ENCODE measurements at places on chromosomes 3 and 15.
A peak's percentile ranks its signal among the peaks of the same experiment; 100 is the strongest.

DNA sequence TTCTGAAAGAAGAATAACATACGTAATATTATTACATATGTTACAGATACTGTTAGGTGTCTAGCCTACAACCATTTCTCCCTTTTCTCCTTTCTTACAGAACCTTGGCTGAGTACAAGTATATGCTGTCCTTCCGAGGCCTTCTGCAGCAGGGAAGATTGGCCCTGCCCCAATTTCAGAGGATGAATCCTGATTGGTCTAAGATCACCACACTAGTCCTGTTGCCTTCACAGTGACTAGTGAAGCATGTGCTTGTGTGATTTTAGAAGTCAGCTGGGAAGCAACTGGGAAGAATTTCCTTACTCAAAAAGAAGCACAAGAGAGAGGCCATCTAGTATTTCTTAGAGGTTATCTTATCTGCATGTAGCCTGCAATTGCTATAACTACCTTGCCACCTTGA, 30.6 kb upstream of the MECOM start:
- no peak for DNase-seq

- DNase-seq, result no peak
These were observed 51.1 kb downstream of the SERP1 start for GRCh38 chr3:150495149-150495548.

DNA sequence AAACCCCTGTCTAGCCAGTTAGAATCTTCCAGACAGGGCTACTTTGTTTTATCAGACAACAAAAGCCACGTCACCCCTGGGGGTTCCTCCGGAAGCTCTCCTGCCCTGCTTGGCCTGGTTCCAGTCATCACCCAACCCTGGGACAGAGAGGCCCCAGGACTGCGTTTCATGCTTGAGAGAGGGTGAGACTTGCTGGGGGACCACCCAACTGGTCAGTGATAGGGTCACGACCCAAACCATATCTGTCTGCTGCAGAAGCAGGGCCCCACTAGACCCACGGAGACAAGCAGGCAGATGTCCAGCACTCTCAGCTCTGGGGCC, 1.2 kb downstream of the NT5DC2 start:
- peak; percentile 14 for DNase-seq

DNA sequence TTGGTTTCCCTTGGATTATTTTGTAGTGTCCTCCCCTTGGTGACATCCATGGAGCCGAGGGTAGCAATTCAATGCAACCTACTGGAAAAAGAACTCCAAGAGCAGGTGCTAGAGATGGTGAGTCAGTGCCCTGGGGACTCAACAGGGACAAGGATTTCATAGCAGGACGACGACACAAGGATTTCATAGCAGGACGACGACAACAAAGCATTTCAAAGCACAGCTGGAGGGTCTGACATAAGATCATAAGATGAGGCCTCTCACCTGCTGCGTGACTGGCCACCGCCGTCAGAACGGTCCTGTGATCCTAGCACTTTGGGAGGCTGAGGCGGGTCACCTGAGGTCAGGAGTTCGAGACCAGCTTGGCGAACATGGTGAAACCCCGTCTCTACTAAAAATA, 22.5 kb downstream of the NRROS start:
- DNase-seq, result no peak

- no peak for DNase-seq
These were observed at the start of gene LIPC for GRCh38 chr15:58431221-58432149. Gene LIPC, plus strand, starts transcription at chr15:58431991. Its CDS starts 42 bp downstream, at chr15:58432033.

DNA sequence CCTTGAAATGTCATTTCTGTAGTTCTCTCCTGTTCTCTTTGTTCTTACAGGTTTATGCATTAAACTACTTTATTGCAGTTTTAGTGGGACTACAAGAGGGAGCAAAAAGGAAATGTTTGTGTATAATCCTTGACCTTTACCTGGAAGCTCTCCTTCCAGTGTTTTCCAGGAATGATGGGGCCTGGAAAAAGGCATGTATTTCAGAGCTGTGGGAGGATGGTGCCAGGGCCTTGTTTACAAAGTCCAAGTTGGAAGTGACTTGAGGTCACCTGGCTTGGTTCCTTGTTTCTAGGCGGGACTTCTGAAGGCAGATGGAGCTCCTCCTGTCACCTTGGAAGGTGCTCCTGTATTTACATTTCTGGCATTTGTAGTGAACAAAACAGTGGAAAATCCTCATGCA, 15.1 kb downstream of the ACVR2B start:
- DNase-seq, result no peak

DNA sequence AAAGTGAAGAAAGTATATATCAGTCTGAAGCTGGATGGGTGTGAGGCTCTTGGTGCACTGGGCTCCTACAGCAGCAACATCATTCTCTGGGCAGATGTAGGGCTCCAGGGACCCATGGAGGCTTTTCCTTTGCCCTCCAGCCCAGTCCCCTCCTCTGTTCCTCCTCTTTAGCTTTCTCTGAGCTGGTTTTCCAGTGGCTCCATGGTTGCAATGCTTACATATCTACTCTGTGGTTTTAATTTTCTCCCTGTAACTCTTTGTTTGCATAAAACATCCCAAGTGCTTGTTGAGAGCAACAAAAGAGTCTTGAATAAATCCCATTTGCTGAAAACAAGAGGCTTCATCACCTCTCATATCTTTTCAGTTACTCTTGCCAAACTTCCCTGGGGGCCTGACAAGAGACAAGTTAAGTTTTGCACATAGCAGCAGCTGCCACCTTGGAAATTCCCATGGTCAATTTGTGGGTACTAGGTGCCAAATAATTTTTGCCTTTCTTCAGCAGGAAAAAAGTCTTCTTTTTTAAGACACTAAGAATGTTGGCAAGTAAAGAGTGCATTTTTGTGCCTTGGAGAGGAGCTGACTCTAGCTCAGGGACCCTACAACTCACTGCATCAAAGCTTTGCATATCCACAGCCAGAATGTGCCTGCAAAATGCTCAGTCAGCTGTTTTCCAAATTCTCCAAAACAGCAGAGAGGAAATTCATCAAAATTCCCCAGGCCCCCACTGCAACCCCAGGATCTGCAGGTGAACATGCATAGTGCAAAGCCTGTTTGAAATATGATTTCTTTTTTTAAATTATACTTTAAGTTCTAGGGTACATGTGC, 41.9 kb downstream of the COLQ start:
- DNase-seq, result no peak

DNA sequence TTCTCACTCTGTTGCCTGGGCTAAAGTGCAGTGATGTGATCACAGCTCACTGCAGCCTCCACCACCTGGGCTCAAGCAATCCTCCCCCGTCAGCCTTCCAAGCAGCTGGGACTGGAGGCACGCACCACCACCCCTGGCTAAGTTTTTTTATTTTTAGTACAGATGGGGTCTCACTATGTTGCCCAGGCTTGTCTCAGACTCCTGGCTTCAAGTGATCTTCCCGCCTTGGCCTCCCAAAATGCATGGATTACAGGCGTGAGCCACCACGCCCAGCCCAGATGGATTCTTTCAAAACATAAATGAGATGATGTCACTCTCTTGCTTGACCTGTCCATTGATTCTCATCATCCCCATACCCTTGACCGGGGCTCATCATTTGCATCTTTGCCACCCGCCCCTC, 72.6 kb upstream of the SLC6A6 start:
- no peak for DNase-seq

DNA sequence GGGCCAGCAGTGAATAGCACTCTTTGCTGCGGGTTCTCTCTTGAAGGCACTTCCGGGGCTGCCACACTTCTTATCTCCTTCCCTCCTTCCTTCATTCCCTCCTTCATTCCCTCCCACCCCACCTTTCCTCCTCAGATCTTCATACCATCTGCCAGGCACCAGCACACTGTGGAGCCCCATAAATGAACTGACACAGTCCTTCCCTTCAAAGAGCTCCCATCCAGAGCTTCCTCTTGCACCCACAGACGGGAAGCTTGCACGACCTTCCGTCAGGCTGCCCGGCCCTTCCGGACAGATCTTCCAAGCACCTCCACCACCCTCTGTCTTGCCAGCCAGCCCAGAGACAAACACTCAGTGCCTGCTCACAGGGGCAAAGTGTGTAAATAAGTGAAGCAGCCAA, 65.4 kb upstream of the HERC1 start:
- DNase-seq, result no peak

DNA sequence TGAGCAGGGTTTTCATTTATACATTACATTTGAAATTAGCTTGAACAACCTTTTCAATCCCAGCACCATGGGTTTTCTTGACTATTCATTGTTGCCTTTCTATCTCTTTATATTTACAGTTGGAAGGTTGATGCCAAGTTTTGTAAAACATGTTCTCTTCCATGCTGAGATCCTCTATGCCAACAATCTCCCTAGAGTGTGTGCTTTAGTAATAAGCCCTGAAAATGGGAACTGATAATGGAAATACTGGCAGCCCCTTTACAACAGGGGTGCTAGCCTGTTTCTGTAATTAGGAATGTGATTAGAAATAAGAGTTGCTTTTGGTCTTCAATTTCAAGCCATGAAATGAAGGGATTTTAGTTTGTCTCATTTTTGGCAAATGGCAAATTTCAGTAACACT, 239.9 kb upstream of the NAALADL2 start:
- no peak for DNase-seq

DNA sequence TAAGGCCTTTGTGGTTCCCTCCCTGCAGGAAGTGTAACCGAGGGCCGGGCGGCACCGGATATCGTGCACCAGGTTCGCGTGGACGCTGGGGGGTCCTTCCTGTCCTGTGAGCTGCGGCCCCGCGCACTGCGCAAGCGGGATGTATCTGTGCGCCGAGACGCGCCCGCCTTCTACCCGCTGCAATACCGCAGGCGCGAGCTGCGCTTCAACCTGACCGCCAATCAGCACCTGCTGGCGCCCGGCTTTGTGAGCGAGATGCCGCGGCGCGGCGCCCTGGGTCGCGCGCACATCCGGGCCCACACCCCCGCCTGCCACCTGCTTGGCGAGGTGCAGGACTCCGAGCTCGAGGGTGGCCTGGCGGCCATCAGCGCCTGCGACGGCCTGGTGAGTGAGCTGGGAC, 35.9 kb downstream of the SAXO2 start:
- no peak for DNase-seq

DNA sequence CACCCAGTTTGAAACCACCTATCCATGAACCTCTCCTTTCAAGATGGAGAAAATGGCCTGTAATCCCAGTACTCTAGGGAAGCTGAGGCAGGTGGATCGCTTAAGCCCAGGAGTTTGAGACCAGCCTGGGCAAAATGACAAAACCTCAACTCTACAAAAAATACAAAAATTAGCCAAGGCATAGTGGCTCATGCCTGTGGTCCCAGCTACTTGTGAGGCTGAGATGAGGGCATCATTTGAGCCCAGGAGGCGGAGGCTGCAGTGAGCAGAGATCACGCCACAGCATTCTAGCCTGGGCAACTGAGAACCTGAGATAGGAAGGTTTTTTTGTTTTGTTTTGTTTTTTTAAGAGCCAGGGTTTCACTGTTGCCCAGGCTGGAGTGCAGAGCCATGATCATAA, 5.4 kb downstream of the TKT start:
- DNase-seq, result no peak

DNA sequence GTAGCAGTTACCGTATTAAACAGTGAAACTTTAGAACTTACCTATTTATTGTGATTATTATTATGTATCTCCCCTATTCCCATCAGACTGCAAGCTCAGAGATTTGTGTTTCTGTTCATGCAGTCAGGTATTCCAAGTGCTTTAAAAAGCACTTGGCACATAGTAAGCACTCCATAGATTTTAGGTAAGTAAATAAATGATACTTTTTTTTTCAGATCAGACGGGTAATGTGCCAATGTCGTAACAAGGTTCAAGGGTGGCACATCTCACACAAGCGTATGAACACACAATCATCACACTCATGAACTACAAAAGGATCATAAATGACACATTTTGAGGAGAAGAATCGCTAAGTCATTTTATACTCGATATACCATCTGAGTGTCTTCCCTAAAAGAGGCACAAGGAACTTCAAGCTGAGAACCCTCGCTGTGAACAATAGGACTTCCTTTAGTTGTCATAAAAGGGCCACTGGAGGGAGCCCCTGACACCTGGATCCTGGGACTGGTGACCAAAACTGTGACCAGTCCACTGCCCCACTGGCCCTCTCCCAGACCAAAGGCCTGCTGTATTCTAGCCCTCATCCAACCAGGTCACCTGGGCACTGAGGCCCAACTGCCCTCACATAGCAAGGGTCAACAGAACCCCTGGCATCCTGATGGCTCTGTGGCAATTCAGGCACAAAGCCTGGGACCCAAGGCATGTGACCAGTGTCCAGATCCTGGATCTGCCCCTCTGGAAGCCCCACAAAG, 32.1 kb downstream of the KIF9 start:
- peak; percentile 31 for DNase-seq

GRCh38 chr3:72586694-72587093, 261.6 kb downstream of the SHQ1 start:
- DNase-seq, result no peak

GRCh38 chr3:197883541-197883940, 66.4 kb upstream of the RPL35A start:
- DNase-seq, result no peak

- no peak for DNase-seq
These were observed 28.9 kb downstream of the GNB5 start for GRCh38 chr15:52162260-52162659.

GRCh38 chr15:91032919-91033803, 10.8 kb upstream of the VPS33B start:
- DNase-seq, result peak; percentile 50

DNA sequence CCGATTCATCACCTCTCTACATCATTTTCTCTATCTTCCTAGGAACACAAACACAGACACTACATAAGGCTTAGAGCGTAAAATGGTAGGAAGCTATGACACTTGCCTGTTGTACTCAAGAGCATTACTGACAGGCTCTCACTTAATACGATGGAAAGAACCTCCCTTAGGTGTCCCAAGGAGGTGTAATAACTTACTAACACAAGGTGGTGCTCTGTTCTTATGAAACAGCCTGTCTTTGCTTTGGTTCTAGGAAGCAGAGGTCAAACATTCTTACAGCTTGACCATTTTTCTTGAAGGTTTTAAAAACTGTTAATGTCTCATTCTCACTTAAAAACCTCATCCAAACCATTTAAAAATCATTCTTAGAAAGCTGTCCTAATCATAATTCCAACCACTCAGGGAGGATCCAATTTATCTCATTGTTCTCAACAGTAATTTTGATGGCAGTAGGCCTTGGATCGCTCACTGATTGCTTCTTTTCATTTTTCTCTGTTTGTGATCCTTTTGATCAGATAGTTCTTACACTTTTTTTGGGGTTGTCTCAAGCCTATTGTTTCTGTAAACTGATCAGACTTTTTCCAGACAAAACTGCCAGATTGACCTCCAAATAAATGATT, 317.8 kb upstream of the AGTR1 start:
- DNase-seq, result no peak

GRCh38 chr15:44489464-44489863, 47.5 kb upstream of the EIF3J start:
- no peak for DNase-seq

DNA sequence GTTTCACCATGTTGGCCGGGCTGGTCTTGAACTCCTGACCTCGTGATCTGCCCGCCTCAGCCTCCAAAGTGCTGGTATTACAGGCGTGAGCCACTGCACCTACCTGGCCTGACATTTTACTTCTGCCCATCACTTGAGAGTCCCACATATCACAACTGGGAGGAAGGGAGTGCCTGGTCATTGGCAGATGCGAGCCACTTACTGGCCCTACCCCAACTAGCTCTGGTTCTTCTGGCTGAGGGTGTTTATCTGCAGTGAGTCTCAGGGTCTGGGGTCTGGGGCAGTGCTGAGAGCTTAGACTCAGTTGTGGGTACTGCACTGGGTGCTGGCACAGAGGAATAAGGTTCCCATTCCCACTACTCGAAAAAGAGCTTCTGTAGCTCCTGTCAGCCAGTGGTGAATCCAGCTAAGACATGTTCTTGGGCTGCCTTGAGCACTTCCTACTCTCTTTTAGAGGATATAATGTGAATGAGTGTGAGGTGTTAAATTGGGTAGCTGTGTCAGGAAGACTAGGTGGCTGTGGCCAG, 30.2 kb downstream of the DAG1 start:
- peak; percentile 54 for DNase-seq

GRCh38 chr3:112093180-112093522, 7.0 kb downstream of the C3orf52 start:
- no peak for DNase-seq

Data from gastrocnemius medialis (tissue), 4 donors.